ENCODE measurements at places on chromosomes 16 and 17.

GRCh38 chr16:50602531-50603205, 54.5 kb downstream of the NKD1 start:
- DNase-seq: no peak

DNA sequence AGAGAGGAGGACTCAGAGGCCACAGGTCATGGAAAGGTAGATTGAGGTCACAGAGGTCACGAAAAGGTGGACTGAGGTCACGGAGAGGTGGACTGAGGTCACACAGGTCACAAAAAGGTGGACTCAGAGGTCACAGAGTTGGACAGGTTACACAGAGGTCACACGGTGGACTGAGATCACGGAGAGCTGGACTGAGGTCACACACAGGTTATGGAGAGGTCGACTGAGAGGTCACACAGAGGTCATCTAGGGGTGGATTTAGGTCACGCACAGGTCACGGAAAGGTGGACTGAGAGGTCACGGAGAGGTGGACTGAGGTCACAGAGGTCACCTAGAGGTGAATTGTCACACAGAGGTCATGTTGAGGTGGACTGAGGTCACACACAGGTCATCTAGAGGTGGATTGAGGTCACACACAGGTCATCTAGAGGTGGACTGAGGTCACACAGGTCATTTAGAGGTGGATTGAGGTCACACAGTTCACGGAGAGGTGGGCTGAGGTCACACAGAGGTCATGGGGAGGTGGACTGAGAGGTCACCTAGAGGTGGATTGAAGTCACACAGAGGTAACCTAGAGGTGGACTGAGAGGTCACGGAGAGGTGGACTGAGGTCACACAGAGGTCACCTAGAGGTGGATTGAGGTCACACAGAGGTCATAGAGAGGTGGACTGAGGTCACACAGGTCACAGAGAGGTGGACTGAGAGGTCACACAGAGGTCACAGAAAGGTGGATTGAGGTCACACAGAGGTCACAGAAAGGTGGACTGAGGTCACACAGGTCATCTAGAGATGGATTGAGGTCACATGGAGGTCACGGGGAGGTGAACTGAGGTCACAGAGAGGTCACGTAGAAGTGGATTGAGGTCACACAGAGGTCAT, 26.7 kb upstream of the JPT2 start:
- DNase-seq: no peak

- DNase-seq: no peak
Observed at GRCh38 chr17:42766124-42766523, 5.1 kb downstream of the RAMP2 start.

DNA sequence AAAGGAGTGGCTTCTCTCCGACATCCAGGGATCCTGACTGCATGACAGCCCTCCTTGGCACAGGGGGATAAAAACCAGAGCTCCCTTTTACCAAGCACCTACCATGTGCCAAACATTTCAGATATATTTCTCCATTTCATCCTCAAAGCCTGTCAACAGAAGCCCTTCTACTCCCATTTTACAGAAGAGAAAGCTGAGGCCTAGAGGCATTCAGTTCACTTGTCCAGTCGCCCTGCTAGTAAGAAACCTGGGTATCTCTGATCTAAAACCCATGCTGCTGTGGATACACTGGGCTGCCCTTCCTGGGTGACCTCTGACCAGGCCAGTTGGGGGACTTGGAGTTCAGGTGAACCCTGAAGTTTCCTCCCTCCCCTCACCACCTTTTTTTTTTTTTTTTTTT, 5.9 kb upstream of the FDXR start:
- no peak for DNase-seq

GRCh38 chr16:89297910-89298545, 80.5 kb downstream of the ZNF778 start:
- no peak for DNase-seq

GRCh38 chr17:66379544-66379943, 77.1 kb downstream of the PRKCA start:
- DNase-seq: no peak

DNA sequence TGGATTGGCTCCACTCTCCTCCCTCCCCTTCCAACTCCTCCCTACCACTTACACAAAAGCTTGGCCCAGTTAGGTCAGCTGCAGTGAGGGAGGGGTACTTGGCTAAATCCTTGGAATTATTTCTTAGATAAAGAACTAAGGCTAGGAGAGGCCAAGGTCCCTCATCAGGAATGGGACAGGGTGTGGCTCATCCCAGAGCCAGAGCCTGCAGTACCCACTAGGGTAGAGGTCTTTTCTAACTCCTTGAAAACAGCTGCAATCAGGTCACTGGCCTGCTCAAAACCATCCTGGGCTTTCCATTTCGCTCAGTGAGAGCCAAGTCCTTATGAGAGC, 1.9 kb upstream of the SLC46A1 start:
- no peak for DNase-seq

GRCh38 chr17:43312011-43312410, 78.2 kb upstream of the RNU2-1 start:
- DNase-seq: no peak

DNA sequence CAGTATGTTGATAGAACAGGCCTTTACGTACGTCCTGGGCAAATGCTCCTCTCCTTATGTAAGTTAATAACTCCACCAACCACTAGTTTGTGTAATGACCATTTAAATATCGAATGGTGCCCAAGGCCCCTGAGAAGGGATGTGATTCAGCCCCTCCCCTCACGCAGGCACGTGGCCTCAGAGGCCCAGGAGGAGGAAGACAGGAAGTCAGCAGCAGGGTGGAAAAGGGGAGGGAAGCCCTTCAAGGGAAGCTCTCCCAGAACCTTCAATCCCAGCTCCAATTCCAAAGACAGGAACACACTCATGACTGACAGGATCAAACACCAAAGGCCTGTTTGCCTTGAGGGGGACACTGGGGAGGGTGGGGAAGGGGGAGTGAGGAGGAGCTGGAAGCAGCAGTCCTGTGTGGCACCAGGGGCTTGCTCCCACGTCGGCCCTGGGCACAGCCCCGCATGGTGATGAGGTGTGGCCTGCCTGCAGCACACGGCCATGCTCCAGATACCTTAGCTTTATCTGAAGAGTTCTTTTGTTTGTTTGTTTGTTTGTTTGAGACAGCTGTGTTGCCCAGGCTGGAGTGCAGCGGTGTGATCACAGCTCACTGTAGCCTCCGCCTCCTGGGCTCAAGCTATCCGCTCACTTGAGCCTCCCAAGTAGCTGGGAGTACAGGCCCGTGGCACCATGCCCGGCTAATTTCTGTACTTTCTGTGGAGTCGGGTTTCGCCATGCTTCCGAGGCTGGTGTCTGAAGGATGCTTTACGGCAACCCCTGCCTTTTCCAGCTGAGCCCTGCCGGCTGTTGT, 105.0 kb downstream of the ZNF778 start:
- DNase-seq: peak; percentile 13

GRCh38 chr16:8887431-8887765, 5.2 kb downstream of the LITAFD start:
- no peak for DNase-seq

DNA sequence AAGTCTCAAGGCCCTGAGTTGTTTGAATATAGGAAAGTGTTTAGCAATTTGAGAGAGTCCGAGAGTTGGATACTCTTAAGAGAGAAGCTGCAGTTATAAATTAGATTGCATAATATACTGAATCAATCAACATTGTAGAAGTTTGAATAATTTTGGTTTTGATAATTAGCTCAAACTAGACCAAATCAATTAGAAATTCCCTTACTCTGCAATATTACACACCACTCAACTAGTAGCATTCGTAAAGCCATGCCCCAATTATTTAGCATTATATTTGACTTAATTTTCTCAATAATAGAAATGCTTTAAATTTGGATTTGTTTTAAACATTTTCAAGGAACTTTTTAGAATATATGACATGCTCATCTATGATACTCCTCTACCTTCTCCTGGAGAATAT, 49.1 kb downstream of the TNRC6C start:
- no peak for DNase-seq

DNA sequence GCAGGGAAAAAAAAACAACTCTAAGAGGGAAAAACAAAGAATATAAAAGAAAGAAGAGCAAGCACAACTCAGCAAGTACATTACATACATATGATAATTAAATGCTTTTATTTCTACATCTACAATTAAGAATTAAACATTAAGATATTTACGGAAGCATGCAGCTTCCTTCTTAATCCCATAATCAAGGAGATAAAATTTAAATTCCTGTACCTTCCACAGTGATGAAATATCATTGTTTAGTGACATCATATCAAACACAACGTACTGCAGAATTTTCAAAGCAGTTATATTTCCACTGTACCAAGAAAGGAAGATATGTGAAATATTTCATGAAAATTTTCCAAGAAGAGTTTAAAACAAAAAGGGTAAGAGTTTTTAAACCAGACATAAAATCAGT, 26.0 kb downstream of the KANSL1 start:
- DNase-seq: no peak

- no peak for DNase-seq
Observed at GRCh38 chr16:14510939-14511799, 118.9 kb downstream of the PARN start.

- DNase-seq: peak; percentile 67
Observed at GRCh38 chr16:22216191-22216831, 10.2 kb downstream of the EEF2K start.

- DNase-seq: no peak
Observed at GRCh38 chr16:27304881-27305745, 8.7 kb upstream of the IL4R start.

- peak; percentile 5 for DNase-seq
Observed at GRCh38 chr16:70156207-70156978, 17.2 kb upstream of the CLEC18C start.

DNA sequence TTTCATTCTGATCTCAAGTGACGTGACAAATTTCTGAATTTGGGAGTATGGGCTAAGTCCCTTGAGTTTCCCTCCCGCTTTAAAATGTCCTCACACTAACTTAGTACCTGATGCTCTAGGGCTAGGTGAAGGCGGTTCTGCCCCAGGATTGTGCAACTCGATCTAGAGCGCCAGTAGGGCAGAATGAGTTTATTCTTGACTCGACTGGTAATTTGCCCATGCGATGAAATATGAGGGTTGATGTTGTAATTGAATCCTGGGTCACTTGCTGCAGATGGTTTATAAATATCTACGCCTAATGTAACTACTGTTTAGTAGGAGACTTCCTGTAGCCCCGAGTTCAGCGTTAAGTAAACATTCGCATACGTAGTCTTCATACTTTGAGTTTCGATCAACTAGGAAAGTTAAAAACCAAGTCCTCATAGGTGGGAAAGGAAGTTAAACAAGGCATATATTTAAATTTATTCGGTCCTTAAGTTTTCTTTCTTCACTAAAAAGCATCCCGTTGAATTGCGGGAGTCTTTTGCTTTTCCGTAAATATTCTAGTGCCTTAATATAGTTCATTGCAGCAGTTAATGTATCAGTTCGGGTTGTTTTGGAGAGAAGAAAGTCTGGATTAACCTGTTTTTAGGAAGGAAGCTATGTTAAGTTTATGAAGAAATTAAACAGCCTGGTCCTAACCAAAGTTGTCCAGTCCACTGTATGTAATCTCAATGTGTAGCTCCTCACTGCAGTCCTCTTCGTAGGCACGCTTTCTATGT, 1.6 kb downstream of the CTCF start:
- peak; percentile 75 for DNase-seq

GRCh38 chr17:6556121-6557039, at the start of gene PITPNM3:
Gene PITPNM3 (minus strand): TSS chr17:6556555. CDS start chr17:6556406, 149 bp downstream.
- DNase-seq: no peak

DNA sequence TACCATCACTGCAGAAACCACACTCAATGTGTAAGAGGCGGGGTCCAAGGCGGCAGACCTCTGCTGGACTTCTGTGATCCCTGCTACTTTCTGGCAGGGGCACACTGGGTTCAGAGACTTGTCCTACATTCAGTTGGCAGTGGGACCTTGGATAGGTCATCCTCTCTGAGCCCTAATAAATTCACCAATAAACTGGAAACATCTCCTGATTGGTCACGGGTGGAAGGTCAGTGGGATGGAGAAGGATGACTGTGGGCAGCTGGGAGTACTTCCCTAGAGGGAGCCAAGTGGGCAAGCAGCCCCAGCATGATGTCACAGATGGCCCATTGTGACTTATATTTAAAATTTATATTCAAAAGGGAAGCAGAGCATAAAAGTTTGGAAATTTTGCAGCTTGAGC, 49.7 kb downstream of the RNF112 start:
- DNase-seq: no peak

- DNase-seq: no peak
Observed at GRCh38 chr16:10078541-10078949, 103.7 kb downstream of the GRIN2A start.

GRCh38 chr17:57877803-57878377, 28.0 kb upstream of the MRPS23 start:
- no peak for DNase-seq

DNA sequence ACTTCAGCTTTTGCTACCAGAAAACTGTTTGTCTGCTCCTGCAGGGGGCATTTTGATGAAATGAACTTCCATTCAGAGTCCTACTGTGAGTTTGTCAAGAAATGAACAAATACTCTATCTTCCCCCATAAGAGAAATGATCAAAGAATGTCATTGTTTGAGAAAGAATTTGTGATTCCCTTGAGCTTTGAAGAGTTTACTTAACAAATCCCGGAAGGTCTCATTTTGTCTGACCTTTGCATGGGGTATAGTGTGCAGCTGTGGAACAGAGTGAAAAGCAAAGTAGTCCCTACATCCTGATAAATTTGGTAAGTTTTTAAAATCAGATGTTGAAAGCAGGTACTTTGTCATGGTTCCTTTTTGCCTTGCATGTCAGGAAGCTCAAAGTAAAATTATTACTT, 178.0 kb downstream of the ABCC12 start:
- DNase-seq: no peak

GRCh38 chr17:55268649-55269480, 4.1 kb downstream of the HLF start:
- DNase-seq: no peak

DNA sequence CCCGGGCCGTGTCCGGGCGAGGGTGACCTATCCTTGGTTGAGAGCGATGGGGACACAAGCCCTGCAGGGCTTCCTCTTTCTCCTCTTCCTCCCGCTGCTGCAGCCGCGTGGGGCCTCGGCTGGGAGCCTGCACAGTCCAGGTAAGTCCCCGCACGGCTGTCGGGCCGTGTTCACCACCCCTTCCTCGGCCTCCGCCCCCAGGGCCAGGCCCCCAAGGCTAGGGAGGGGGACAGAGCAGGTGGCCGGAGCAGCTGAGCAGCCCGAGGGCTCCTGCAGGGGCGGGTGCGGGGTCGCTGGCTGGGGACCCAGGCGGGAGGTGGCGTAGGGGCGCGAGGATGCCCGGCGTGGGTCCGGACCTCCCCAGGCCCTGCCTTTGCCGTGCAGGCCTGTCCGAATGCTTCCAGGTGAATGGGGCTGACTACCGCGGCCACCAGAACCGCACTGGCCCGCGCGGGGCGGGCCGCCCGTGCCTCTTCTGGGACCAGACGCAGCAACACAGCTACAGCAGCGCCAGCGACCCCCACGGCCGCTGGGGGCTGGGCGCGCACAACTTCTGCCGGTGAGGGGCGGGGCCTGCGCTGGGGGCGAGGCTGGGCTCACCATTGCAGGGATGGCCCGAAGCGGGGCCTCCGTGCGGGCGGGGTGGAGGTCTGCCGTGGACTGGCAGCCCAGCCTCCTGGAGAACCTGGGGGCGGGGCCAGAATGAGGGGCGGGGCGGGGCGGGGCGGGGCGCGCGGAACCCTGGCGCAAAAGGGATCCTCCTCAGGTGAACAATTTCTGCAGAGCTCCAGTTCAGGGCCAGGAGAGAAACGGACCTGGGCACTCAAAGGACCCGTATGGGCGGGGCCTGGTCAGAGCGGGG, 631 bp downstream of the KREMEN2 start:
- DNase-seq: peak; percentile 73

Measured in HL-60 (cell line).